ENCODE measurements at places on chromosomes 3 and 15.

DNA sequence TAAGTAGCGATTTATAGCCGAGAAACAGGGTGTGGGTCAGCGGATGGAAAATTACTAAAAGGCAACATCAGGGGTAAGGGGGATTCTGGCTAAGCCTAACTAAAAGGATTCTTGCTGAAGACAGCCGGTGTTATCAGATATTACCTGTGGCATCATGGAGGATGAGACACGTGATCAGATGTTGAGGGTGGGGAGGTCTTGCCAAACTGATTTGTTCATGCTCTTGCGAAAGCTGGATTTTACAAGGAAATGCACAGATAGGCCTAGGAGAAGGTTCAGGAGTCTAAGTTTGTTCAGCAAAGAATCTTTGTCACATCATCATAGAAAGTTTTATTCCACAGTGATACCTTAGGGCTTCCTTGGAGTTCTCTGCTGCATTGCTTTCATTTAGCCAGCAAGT is 396.8 kb upstream of the TBL1XR1 start:
- no peak for DNase-seq

- no peak for DNase-seq
These were observed 3.0 kb upstream of the ATOSA start for GRCh38 chr15:52682200-52682599.

DNA sequence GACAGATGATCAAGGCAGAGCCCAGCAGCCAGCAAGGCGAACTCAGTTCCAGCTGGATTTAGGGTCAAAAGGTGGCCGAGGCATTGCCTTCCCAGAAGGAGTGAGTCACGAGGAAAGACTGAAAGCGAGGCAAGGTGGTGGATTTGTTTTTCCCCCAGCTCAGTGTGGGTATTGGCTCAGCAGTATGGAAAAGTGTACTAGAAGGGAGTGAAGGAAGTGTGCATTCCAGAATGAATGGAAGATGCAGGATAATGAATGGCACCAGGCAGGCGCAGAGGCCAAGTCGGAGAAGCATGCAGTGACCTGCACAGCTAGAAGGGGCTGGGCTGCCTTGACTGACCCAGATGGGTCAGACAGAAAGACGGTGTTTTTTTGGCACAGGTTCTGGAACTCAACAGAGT is 46.3 kb downstream of the FOXP1 start:
- DNase-seq: no peak

GRCh38 chr15:98505611-98506031 is 142.7 kb upstream of the IGF1R start:
- no peak for DNase-seq

GRCh38 chr3:10688126-10688525 is 127.9 kb upstream of the SLC6A11 start:
- no peak for DNase-seq

DNA sequence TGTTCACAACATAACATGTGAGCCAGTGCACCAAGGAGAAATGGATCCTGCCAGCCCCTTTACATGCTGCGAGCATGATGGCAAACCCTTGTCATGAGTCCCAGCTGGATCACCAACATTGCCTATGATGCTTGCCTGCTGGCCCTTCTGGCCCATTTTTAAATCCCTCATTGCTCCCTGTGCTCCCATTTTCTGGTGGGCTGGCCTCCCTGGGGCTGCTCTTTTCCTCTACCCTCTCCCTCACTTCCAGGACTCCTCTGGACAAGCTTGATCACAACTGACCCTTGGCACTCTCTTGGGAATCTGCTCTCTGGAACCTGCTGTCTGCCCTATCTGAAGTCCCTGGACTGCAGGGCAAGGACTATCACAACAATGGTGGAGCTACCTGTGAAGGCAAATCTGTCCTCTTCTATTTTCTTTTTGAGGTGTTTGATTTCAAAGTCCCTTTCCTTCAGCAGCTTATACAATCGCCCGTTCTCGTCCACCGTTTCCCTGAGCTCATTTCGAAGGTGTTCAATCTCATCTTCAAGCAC is 16.3 kb downstream of the CCDC13 start:
- DNase-seq: no peak

DNA sequence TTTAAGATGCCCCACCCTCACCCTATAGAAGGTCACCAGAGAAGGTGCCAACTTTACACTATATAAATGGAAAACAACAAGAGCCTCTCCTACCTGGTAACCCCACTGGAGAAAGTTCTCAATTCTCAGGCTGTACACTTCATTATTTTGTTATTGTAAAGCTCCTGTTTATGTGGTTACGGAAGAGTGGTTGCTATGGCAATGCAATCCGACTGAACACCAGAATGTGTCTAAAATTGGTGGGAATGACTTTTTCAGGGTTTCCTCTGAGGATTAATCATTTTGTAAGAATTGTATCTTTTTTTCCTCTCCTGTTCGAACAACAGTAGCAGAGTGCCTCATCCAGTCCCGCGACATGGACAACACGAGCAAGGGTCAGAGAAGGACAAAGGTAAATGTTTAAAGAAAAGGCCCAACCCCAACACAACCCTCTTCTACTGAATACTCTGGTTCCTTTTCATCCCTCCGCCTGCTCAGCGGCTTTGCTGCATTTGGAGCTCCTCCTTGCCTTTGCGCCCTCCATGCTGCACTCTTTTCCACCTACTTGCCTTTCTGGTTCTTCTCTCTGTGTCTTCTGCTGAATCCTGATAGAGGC is 45.3 kb downstream of the DGKG start:
- no peak for DNase-seq

DNA sequence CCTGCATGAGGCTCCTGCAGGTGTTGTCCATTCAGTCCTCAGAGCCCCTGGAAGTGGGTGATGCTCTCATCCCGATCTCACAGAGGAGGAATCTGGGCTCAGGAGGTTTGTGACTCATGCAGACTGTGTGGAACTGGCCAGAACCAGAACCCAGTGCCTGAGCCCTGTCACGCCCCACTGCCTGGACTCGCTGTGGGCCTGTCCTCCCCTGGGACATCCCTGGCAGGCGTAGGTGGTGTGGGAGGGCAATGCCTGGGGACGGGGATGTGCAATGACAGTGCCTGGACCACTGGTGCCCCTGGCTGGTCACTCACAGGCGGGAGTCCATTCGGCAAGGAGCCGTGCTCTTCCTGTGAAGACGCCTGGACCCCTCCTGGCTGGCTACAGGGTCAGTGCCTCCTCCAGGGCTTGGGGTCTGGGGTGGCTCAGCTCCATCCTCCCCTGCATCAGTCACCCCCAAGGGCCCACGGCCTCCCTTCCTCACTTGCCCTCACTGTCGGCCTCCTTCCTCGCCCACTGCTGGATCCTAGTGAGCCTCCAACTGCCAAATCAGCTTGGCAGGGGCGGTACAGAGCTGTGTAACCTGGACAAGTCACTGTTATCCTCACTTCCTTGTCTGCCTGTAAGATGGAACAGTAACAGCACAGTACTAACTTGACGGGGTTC is 14.9 kb downstream of the PSTPIP1 start:
- DNase-seq: no peak

DNA sequence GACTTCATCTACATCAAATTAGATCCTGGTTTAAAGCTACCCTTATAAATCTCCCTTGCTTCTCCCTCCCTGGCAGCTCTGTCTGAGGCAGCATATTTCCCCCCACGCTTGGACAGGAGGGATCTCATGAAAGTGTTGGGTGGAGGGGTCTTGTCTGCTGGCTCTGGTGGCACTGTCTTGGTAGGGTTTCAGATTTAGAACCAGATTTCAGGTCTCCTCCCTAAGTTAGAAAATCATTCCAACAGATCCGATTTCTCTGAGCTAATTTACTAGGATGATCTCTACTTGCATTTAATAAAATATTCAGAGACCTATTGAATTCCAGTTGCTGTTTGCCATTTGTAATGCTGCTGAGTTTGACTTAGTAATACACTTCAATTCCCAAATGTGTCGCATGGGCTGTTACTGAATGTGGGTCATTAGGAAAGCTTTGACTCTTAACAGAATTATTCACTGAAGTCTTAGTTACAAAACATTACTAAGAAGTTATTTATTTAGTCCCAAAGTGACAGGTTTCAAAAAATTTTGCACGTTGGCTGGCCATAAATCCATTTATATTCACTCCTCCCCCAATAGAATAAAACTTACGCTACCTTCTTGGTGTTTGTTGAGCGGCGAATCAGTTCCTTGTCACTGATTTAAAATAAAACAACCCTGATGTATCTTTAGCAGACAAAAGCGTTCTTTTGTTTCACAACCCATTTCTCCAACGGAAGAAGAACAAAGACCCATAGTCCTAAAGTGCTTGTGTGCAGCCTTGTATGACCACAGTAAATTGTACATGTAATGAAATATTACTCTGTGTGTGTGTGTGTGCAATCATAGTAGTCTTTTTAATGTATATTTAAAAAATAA is 84.5 kb downstream of the TRAK1 start:
- no peak for DNase-seq

DNA sequence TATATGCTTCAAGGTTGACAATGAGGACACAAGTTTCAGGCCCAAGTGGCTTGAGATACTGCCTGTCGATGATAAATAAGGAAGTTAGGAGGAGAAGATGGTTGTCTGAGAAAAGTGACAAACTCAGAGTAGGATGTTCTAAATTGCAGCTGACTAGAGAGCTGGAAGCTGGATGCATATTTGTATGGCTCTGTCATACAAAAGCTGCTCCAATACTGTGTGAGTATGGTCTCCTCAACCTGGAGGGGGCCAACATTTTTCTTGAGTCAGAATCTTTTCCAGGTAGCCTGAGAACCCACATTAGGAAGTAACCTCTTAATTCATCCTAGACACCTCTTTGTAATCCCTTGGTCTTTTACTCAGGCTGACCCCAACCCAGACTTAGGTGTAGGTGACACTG is 28.4 kb upstream of the TPRG1 start:
- no peak for DNase-seq
